SHP77 treated with DMSO at 0.1 percent for 48 hours (cell line): ENCODE measurements at places on chromosomes 11 and 22.

DNA sequence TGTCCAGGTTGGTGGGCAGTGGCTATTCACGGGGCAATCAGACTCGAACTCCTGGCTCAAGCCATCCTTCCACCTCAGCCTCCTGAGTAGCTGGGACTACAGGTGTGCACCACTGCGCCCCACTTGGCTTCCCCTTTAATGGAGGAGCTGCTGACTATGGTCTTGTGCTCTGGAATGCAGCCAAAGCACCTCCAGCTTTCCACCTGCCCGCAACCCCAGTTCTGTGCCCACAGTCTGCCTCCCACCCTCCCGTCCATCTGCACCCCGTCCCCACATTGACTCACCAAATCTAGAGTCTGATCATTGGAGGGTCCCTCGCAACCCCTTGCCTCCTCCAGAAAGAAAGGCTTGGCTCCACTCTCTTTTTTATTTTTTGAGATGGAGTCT lies 41.0 kb downstream of the KCNJ4 start:
- no peak for DNase-seq

- DNase-seq = no peak
Observed at GRCh38 chr11:73299751-73300150, 8.3 kb upstream of the ARHGEF17 start.

DNA sequence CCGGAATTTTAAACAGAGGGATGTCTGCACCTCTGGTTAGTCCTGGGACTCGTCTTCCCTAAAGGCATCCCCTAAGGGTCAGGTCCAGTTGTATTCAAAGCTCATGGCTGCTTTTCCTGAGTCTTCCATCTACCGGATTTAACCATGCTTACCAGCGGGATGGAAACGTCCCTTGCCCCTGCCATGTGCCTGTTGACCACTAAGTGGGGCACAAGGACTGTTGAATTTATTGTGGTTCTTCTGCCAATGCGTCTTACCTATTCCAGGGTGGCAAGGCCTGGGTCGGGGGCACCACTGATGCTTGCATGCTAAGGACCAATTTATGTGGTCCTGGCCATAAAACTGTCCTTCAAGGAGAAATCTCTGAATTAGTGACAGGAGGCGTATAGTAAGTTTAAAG lies 25.6 kb downstream of the ANKRD42 start:
- no peak for DNase-seq

DNA sequence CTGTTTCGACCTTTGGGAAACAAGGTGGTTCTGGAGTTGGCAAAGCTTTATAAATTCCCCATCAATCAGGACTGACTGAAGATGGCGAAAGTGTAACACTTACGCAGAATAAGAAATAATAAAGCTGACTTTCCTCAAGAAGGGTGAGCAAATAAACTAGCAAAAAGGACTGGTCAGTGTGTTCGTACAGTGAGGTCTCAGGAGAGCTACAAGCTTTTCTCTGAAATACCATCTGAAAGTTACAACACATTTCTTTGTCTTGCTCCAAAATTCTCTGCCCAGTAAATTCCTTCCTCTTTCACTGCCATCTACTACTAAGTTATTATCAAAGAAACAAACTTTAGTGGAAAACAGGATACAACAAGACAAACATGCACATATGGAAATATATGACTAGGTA lies 13.4 kb downstream of the PITPNB start:
- no peak for DNase-seq

- no peak for DNase-seq
Observed at GRCh38 chr11:31806186-31806927, 4.8 kb downstream of the PAX6 start.

DNA sequence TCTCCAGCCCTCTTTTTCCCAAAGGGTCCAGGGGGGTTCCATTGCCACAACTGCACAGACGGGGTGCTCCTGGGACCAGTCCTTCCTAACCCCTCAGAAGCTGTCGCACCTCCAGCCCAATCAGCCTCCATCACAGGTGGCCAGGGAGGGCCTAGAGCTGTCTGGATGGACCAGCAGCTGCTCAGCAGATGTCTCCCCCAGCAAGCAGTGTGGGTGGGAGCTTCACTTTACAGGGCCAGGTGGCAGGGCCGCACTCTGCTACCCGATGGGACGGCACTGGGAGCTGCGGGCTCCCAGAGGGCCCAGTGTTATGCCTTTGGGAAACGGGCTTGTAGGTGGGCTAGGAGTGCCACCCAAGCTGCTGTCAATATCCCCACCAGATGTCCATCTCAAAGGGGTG lies 120.5 kb downstream of the DSCAML1 start:
- no peak for DNase-seq

GRCh38 chr11:81825346-81825745 lies 908.3 kb downstream of the FAM181B start:
- DNase-seq = no peak

GRCh38 chr11:21927628-21928027 lies 265.3 kb upstream of the ANO5 start:
- DNase-seq = no peak

GRCh38 chr11:121514432-121515334 lies 61.9 kb upstream of the SORL1-AS1 start:
- no peak for DNase-seq

DNA sequence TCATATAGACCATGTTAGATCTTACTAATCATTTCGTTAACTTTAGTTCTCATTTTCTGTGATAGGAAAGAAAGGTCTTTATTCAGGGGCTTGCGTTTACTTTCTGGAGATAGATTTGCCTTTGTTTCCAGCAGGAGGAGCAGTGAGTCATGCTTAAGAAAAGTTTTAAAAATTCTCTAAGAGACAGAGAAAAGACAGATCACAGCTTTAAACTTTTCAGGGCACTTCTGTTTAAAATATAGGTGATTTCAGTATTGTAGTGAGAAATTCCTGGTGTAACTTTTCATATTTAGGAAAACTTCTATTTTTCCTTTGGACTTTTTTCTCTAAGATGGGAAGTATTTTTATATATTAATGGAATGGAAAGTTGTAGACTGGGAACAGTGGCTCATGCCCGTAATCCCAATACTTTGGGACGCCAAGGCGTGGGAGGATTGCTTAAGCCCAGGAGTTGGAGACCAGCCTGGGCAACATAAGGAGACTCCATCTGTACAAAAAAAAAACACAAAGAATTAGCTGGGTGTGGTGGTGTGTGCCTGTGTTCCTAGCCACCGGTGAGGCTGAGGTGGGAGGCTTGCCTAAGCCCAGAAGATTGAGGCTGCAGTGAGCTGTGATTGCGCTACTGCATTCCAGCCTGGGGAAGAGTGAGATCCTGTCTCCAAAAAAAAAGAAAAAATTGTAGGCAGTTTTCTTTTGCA lies 60.3 kb downstream of the ATXN10 start:
- no peak for DNase-seq

DNA sequence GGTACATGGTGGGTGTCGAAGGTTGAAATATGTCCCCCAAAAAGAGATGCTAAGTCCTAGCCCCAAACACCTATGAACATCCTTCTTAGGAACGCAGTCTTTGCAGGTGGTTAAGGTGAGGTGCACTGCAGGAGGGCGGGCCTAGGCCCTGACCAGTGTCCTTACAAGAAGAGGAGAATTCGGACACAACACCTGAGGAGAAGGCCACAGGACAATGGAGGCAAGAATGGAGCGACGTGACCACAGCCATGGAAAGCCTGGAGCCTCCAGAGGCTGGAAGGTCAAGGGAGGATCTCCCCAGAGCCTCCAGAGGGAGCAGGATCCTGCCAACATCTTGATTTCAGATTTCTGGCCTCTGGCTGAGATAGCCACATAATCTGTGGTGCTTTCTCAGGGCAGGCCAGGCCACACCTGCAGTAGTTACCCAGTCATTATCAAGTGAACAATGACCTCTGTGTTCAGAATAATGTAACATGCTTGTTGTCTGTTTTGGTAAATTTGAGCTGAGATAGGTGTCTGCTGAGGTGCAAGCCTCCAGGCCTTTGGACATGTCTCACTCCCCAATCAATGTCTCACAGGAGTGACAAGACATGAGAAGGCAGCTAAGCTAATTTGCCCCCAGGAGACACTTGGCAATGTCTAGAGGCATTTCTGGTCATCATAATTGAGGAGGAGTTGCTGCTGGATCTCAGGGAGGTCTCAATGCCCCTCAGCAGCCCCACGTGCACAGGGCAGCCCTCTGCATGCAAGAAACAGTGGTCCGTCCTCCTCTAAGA lies 498.9 kb downstream of the BRD1 start:
- DNase-seq = no peak

DNA sequence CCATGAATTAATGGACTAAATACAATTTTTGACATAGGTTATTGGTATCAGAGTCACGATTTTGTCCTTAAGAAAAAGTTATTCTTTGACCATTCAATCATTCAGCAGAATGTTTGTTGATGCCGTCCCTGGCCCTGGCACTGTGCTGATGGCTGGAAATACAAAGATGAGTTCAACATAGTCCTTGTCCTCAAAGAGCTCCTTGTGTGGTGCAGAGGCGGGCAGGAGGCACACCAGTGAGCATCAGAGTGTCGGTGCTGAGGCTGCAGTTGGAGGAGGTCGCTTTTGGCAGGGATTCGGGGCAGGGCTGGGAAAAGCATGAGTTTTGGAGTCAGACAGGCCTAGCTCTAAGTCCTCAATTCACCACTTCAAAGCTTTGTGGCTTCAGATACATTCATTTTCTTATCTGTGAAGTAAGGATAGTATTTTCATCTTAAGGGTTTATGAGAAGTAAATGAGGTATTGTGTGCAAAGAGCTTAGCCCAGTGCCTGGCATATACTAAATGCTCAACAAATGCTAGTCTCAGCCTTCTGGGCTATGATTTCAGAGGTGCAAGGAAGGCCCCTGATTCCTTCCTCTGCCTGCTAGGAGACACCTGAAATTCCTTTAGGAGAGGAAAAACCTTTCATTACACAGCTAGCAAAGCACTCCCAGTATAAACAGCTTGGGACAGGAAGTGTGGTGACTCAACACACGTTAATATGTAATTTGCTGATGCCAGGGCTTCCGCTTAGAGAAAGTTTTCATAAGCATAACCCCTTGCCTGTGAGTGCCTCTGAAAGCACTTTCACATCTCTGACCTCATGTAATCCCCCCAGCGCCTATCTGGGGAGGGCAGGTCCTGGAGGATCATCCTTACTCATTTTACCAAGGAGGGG lies 113.8 kb downstream of the NECTIN1 start:
- DNase-seq = no peak

DNA sequence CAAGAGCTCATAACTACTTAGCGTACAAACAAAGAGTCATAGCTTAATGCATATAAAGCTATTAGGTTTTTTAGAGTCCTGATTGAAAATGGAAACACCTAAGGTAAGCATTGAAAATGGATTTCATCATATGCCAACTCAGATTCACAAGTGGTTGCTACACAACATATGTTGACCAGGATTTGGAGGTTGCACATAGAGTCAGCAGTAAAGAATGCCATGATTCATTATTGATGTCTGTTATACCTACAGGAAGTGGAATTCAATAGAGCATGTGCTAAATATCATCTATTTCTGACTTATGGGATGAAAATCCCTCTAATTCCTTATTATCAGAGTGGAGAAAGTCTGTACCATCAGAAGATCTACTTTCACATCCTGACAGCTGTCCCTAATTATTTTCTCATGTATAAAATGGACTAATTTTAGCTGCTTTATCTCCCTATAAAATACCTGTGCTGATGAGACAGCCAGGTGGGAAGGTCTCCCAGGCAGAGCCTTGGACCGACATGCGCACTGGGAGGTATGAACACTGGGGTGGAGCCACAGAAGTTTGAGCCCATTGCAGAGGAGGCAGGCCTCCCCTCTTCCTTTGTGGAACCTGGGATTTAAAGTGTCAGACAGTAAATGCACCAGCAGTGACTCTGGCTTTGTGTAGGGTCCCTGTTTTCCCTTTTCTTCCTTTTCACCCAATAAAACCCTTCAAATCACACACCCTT lies 204.2 kb downstream of the AASDHPPT start:
- DNase-seq = no peak

- DNase-seq = no peak
Observed at GRCh38 chr22:23569716-23570115, 10.4 kb downstream of the IGLL1 start.

- DNase-seq = no peak
Observed at GRCh38 chr11:68143310-68143689, 22.1 kb upstream of the CHKA start.
